ENCODE measurements at places on chromosomes 1 and 21. TPM values are rescaled to one million over a fixed set of nuclear protein-coding genes. Genes with fewer than 3 reads are reported as not detected.

The MSH4 gene
- not detected for total RNA-seq

The RHOC gene
- 392 TPM for total RNA-seq

The CALML6 gene
- total RNA-seq = 0.49 TPM

The RIPK4 gene
- total RNA-seq = 23.2 TPM

The OR2T29 gene
- total RNA-seq = not detected

The C1orf185 gene
- not detected for total RNA-seq

The KIF14 gene
- 10.2 TPM for total RNA-seq

The FALEC gene
- not detected for total RNA-seq

The SNRPE gene
- 274 TPM for total RNA-seq

The ADAMTS4 gene
- total RNA-seq = not detected

The WRAP73 gene
- total RNA-seq = 19.5 TPM

The TGFB2 gene
- 14.0 TPM for total RNA-seq

The TRIM67 gene
- 0.09 TPM for total RNA-seq

The OR2AJ1 gene
- total RNA-seq = not detected

The CHAF1B gene
- 11.2 TPM for total RNA-seq

The NTRK1 gene
- not detected for total RNA-seq

The ATP6V1G3 gene
- total RNA-seq = not detected

The ZNF684 gene
- total RNA-seq = 1.5 TPM

The FCGR2B gene
- not detected for total RNA-seq

The KDF1 gene
- 0.12 TPM for total RNA-seq

The RGS5 gene
- total RNA-seq = 0.51 TPM

The DENND1B gene
- total RNA-seq = 2.8 TPM

The FABP3 gene
- total RNA-seq = not detected

The F3 gene
- total RNA-seq = 3.2 TPM

The OPTC gene
- total RNA-seq = not detected

The RXFP4 gene
- total RNA-seq = not detected

The KRTAP12-3 gene
- not detected for total RNA-seq

The UBE2U gene
- not detected for total RNA-seq

The APOBEC4 gene
- total RNA-seq = not detected

The HSPG2 gene
- total RNA-seq = 76.4 TPM

The MPZL1 gene
- total RNA-seq = 102 TPM

The TMEM240 gene
- 0.47 TPM for total RNA-seq

The IRF6 gene
- total RNA-seq = 0.16 TPM

The HSD3B1 gene
- total RNA-seq = not detected

The SLC45A1 gene
- total RNA-seq = 7.0 TPM

The PLA2G4A gene
- 7.4 TPM for total RNA-seq

The CXADR gene
- 12.0 TPM for total RNA-seq

The CD101 gene
- 0.19 TPM for total RNA-seq

The EFNA3 gene
- 8.4 TPM for total RNA-seq

The CAMSAP2 gene
- 20.5 TPM for total RNA-seq

The IGSF21 gene
- total RNA-seq = not detected

The OR2M3 gene
- total RNA-seq = not detected

The LRRN2 gene
- 11.8 TPM for total RNA-seq

The ITLN2 gene
- total RNA-seq = 0.57 TPM

The EPHB2 gene
- total RNA-seq = 39.2 TPM

The IL12RB2 gene
- total RNA-seq = not detected

The CYP4A11 gene
- not detected for total RNA-seq

The OPRD1 gene
- 0.02 TPM for total RNA-seq

The RGS7 gene
- total RNA-seq = not detected

The FAM177B gene
- total RNA-seq = not detected

The FCRL6 gene
- not detected for total RNA-seq

The PLA2G2F gene
- total RNA-seq = not detected

The FMO4 gene
- total RNA-seq = 0.45 TPM

The HHIPL2 gene
- total RNA-seq = 9.4 TPM

The SERTAD4 gene
- 0.46 TPM for total RNA-seq

The PKNOX1 gene
- 5.3 TPM for total RNA-seq

All from A549 treated with GW870086 at 1 μM for 4 hours (cell line).